ENCODE measurements at places on chromosomes 1 and 21. TPM values are rescaled to one million over a fixed set of nuclear protein-coding genes. Genes with fewer than 3 reads are reported as not detected.

The OLIG2 gene
- total RNA-seq = 42.2 TPM

The KANK4 gene
- total RNA-seq = 23.8 TPM

The VSIG8 gene
- total RNA-seq = 0.22 TPM

The CSMD2 gene
- 19.4 TPM for total RNA-seq

The EMC1 gene
- total RNA-seq = 45.6 TPM

DNA sequence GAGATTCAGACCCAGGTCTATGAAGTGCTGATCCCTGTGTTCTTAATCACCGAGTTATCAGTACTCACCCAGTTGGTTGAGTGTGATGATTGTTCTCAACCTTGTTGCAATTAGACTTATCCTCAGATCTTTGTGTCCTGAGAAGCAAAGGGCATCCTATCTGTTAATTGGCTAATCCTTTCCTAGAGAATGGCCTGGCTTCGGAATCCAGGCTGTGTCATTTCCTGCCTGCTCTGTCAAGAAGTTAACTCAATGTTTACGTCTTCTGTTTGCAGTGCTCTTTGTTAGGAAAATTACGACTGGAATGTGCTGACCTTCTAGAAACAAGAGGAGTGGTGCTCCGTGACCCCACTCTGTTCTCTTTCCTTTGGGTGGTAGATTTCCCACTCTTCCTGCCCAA is 14.7 kb downstream of the GAS5 start:
- no peak for DNase-seq
- peaks cover 15% of the 10 kb centered on the region for H3K36me3 ChIP-seq
- no peaks in the 10 kb centered on the region for H3K4me1 ChIP-seq

- no peak overlapping the region for H3K4me3 ChIP-seq
- DNase-seq = no peak
- H3K36me3 ChIP-seq = no peaks in the 10 kb centered on the region
- no peak overlapping the region for H3K27ac ChIP-seq
Observed at GRCh38 chr1:231921646-231922345, 295.2 kb downstream of the DISC1 start.

GRCh38 chr1:159067699-159068621 is 8.6 kb downstream of the AIM2 start:
- no peak overlapping the region for H3K4me3 ChIP-seq
- H3K4me1 ChIP-seq = no peaks in the 10 kb centered on the region
- no peaks in the 10 kb centered on the region for H3K36me3 ChIP-seq
- no peak overlapping the region for H3K27ac ChIP-seq
- no peaks in the 10 kb centered on the region for H3K27me3 ChIP-seq

- H3K27ac ChIP-seq = no peak overlapping the region
- no peak for DNase-seq
- H3K4me3 ChIP-seq = no peak overlapping the region
- no peaks in the 10 kb centered on the region for H3K4me1 ChIP-seq
Observed at GRCh38 chr1:69088571-69088970, 479.2 kb upstream of the LRRC7 start.

DNA sequence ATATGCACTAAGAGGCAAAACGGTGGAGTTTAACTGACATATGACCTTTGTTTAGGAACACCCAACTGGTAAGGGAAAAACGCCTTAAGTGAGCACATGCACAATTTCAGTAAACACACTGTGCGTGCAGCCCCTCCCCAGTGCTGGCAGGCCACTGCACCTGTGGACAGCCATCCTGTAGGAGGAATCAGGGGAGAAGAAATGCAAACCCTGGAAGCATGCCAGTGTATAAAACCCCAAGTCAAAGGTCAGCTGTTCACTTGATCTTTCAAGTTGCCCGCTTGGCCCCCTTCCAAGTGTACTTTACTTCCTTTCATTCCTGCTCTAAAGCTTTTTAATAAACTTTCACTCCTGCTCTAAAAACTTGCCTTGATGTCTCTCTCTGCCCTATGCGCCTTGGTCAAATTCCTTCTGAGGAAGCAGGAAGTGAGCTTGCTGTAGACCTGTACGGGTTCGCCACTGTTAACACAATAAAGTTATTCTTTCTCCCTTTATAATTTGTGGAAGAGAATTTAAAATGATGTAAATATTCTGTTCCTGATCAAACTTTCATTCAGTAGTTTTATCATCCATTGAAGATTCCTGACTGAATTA is 31.8 kb downstream of the USP25 start:
- no peaks in the 10 kb centered on the region for H3K36me3 ChIP-seq
- H3K27me3 ChIP-seq = no peaks in the 10 kb centered on the region
- no peak overlapping the region for H3K4me3 ChIP-seq
- H3K4me1 ChIP-seq = no peaks in the 10 kb centered on the region

GRCh38 chr1:119115311-119115710 is 25.1 kb downstream of the WARS2 start:
- H3K27ac ChIP-seq = no peak overlapping the region
- H3K4me1 ChIP-seq = no peaks in the 10 kb centered on the region
- H3K4me3 ChIP-seq = no peak overlapping the region
- no peaks in the 10 kb centered on the region for H3K36me3 ChIP-seq
- no peaks in the 10 kb centered on the region for H3K27me3 ChIP-seq

DNA sequence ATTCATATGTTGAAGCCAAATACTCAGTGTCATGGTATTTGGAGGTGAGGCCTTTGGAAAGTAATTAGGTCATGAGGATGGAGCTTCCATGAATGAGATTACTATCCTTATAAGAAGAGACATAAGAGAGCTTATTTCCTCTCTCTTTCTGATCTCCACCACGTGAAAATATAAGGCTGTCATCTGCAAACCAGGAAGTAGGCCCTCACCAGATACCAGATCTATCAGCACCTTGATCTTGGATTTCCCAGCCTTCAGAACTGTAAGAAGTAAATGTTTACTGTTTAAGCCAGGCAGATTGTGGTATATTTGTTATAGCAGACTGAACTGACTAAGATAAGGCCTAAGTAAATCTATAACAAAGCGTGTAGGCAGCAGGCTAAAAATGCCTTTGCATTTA is 25.3 kb downstream of the RBM11 start:
- no peaks in the 10 kb centered on the region for H3K27me3 ChIP-seq
- DNase-seq = no peak
- no peaks in the 10 kb centered on the region for H3K36me3 ChIP-seq
- H3K27ac ChIP-seq = no peak overlapping the region
- H3K4me1 ChIP-seq = no peaks in the 10 kb centered on the region

- no peak overlapping the region for H3K27ac ChIP-seq
- H3K36me3 ChIP-seq = no peaks in the 10 kb centered on the region
- no peaks in the 10 kb centered on the region for H3K4me1 ChIP-seq
- DNase-seq = peak; percentile 5
- H3K4me3 ChIP-seq = no peak overlapping the region
- H3K27me3 ChIP-seq = no peaks in the 10 kb centered on the region
Observed at GRCh38 chr21:30579346-30579745, 10.9 kb downstream of the KRTAP22-2 start.

GRCh38 chr1:159817276-159818041 is 9.2 kb upstream of the SLAMF8 start:
- H3K4me1 ChIP-seq = no peaks in the 10 kb centered on the region
- no peaks in the 10 kb centered on the region for H3K27me3 ChIP-seq
- no peak overlapping the region for H3K27ac ChIP-seq

- H3K4me3 ChIP-seq = no peak overlapping the region
- H3K36me3 ChIP-seq = no peaks in the 10 kb centered on the region
- no peaks in the 10 kb centered on the region for H3K27me3 ChIP-seq
Observed at GRCh38 chr1:228920831-228921230, 185.6 kb downstream of the RHOU start.

- H3K27ac ChIP-seq = no peak overlapping the region
- no peaks in the 10 kb centered on the region for H3K36me3 ChIP-seq
- no peak overlapping the region for H3K4me3 ChIP-seq
- H3K27me3 ChIP-seq = no peaks in the 10 kb centered on the region
Observed at GRCh38 chr1:247452447-247453039, 5.4 kb downstream of the OR2B11 start.

DNA sequence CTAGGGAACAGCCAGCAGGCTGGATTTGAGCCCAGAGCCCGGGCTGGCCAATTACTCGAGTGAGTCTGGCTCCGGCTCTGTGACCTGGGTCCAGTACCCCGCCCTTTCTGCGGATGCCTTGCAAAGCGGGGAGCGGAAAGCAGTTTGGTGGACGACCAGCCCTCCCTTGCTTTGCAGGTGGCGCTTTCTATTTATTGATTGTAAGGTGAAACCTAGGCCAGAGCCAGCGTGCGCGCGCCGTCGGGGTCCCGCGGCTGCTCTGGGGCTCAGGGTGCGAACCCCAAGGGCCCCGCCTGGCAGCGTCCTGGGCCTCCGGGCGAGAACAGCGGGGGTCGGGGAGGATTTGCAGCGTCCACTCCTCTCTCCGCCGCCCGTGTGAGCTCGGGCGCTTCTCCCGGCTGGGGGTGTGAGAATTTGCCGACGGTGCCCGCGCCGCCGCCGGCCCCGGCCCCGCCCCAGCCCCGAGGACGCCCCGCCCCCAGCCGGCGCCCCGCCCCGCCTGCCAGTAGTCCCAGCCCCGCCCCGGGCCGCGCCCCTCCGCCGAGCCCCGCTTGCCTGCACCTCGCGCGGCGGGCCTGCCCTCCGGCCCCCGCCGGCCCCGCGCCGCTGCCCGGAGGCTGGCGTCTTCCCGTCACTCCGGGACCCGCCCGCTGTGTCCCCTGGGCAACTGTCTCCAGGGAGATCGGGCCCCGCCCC is 37.6 kb downstream of the PIK3CD start:
- H3K27me3 ChIP-seq = peaks cover 27% of the 10 kb centered on the region
- H3K36me3 ChIP-seq = no peaks in the 10 kb centered on the region
- peak overlapping the region; percentile 47 for H3K4me3 ChIP-seq
- DNase-seq = peak; percentile 40
- peaks cover 35% of the 10 kb centered on the region for H3K4me1 ChIP-seq

DNA sequence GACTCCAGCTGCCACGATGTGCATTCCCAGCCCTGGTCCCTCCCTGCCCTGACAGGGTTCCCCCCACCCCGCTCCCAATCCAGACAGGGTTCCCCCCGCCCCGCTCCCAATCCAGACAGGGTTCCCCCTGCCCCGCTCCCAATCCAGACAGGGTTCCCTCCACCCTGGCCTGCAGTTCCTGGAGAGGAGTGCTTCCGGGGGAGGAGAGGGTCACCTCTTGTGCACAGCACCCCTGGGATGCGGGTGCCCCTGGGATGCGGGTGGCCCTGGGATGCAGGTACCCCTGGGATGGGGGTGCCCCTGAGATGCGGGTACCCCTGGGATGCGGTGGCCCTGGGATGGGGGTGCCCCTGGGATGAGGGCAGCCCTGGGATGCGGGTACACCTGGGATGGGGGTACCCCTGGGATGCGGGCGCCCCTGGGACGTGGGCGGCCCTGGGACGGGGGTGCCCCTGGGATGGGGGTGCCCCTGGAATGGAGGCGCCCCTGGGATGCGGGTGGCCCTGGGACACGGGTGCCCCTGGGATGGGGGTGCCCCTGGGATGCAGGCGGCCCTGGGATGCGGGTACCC is 36.7 kb upstream of the SLC19A1 start:
- peaks cover 2% of the 10 kb centered on the region for H3K27me3 ChIP-seq
- peaks cover 23% of the 10 kb centered on the region for H3K4me1 ChIP-seq
- no peaks in the 10 kb centered on the region for H3K36me3 ChIP-seq
- DNase-seq = no peak

DNA sequence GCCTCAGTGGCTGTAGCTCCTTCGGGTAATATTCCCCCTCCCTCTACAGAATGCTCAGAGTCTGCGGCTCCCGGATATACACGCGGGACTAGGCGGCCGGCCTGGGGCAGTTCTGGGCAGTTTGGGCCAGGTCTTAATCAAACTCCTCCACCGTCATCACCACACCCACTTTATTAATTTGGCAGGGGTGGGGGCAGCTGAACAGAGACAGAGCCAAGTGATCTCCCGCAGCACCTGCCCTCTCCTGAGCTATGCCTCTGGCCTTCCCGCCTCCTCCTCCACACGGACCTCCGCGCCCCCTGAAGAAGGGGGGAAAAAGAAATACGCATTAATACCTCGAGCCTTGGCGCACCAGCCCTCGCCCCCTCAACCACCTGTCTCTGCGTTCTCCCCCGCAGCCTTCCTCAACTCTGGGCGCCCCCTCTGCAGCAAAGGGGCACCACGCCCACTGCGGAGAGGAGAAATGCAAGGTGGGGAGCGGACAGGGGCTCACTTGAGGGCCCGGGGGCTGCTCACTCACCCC is 42.6 kb downstream of the CD34 start:
- H3K4me1 ChIP-seq = peaks cover 29% of the 10 kb centered on the region
- DNase-seq = no peak
- H3K27me3 ChIP-seq = no peaks in the 10 kb centered on the region
- peak overlapping the region; percentile 63 for H3K27ac ChIP-seq
- peak overlapping the region; percentile 67 for H3K4me3 ChIP-seq

- H3K27ac ChIP-seq = no peak overlapping the region
- no peaks in the 10 kb centered on the region for H3K4me1 ChIP-seq
- DNase-seq = peak; percentile 16
- no peaks in the 10 kb centered on the region for H3K36me3 ChIP-seq
- no peaks in the 10 kb centered on the region for H3K27me3 ChIP-seq
Observed at GRCh38 chr21:18142655-18143054, 102.0 kb upstream of the CHODL start.

GRCh38 chr1:8496473-8496872 is 178.6 kb downstream of the SLC45A1 start:
- H3K4me1 ChIP-seq = no peaks in the 10 kb centered on the region
- no peak for DNase-seq
- H3K36me3 ChIP-seq = peaks cover 30% of the 10 kb centered on the region

GRCh38 chr1:58818976-58819375 is 35.1 kb upstream of the JUN start:
- peaks cover 21% of the 10 kb centered on the region for H3K4me1 ChIP-seq
- no peaks in the 10 kb centered on the region for H3K36me3 ChIP-seq
- peaks cover 7% of the 10 kb centered on the region for H3K27me3 ChIP-seq
- DNase-seq = no peak

- peaks cover 2% of the 10 kb centered on the region for H3K36me3 ChIP-seq
- no peak for DNase-seq
- H3K27me3 ChIP-seq = no peaks in the 10 kb centered on the region
- H3K27ac ChIP-seq = no peak overlapping the region
Observed at GRCh38 chr1:243465081-243465480, 209.2 kb downstream of the SDCCAG8 start.

GRCh38 chr21:14688412-14688811 is 142.3 kb upstream of the SAMSN1 start:
- no peak overlapping the region for H3K4me3 ChIP-seq
- no peak for DNase-seq
- no peaks in the 10 kb centered on the region for H3K36me3 ChIP-seq
- no peaks in the 10 kb centered on the region for H3K4me1 ChIP-seq
- H3K27me3 ChIP-seq = no peaks in the 10 kb centered on the region

DNA sequence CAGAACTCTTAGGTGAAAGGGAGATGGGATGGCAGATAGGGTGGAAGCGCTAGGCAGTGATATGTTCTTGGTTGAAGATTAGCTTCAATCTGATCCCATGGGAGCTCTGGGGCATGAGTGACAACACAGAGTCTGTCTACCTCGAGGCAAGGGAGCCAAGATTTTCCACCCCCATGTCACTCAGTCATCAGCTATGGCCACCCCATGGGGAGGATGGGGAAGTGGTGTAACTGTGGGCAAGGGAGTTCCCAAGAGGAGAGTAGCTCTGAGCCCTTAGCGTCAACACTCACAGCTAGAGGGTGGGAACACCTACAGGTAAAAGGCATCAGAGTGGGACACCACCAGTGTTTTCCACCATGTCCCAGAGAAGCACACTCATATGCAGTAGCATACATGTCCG is 30.3 kb upstream of the C1QA start:
- H3K36me3 ChIP-seq = peaks cover 14% of the 10 kb centered on the region
- no peak for DNase-seq
- peaks cover 32% of the 10 kb centered on the region for H3K27me3 ChIP-seq

- H3K36me3 ChIP-seq = no peaks in the 10 kb centered on the region
- DNase-seq = no peak
- no peak overlapping the region for H3K27ac ChIP-seq
- H3K4me3 ChIP-seq = no peak overlapping the region
- H3K27me3 ChIP-seq = no peaks in the 10 kb centered on the region
Observed at GRCh38 chr1:244350027-244350426, 101.7 kb downstream of the ADSS2 start.
